ENCODE measurements at places on chromosomes 6 and 20.

DNA sequence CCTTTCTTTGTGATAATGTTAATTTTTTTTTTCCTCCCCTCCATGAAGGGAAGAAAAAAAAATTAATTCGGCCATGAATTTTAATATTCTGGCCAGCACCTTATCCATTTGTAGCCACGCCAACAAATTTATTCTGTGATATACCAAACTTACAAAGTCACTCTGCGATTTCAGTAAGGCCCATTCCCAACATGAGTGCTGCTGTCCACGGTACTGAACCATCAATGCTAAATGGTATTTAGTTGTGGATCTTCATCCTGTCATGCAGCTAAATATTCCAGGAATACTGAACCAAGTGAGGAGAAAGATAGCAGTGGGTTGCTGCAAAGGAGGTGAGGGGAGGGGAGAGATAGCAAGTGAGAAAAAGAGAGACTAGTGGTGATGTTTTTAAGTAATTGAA lies 19.5 kb upstream of the RSPH4A start:
- no peak for DNase-seq
- H3K4me1 ChIP-seq, result no peaks in the 10 kb centered on the region
- no peak overlapping the region for H3K27ac ChIP-seq
- H3K36me3 ChIP-seq, result peaks cover 38% of the 10 kb centered on the region
- H3K27me3 ChIP-seq, result no peaks in the 10 kb centered on the region
- H3K4me3 ChIP-seq, result no peak overlapping the region

DNA sequence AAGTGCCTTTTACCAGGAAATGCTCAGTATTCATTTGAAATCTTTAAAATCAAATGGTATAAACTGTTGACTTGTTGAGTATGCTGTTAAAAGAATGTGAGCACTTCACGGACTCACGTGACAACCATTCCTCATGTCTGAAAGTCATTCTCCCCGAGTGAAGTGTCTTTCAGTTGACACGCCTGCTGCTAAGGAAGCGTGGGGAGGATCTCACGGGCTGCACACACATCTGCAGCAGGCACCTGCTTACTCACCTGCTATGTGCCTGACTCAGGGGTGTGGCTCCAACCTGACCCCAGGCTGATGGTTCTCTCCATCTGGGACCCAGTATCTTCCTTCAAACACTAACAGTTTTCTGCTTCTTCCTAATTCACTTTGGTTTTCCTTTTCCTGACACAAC lies 32.7 kb downstream of the WDR27 start:
- H3K36me3 ChIP-seq, result peaks cover 2% of the 10 kb centered on the region
- no peak overlapping the region for H3K27ac ChIP-seq
- no peak overlapping the region for H3K4me3 ChIP-seq
- H3K4me1 ChIP-seq, result peaks cover 7% of the 10 kb centered on the region

DNA sequence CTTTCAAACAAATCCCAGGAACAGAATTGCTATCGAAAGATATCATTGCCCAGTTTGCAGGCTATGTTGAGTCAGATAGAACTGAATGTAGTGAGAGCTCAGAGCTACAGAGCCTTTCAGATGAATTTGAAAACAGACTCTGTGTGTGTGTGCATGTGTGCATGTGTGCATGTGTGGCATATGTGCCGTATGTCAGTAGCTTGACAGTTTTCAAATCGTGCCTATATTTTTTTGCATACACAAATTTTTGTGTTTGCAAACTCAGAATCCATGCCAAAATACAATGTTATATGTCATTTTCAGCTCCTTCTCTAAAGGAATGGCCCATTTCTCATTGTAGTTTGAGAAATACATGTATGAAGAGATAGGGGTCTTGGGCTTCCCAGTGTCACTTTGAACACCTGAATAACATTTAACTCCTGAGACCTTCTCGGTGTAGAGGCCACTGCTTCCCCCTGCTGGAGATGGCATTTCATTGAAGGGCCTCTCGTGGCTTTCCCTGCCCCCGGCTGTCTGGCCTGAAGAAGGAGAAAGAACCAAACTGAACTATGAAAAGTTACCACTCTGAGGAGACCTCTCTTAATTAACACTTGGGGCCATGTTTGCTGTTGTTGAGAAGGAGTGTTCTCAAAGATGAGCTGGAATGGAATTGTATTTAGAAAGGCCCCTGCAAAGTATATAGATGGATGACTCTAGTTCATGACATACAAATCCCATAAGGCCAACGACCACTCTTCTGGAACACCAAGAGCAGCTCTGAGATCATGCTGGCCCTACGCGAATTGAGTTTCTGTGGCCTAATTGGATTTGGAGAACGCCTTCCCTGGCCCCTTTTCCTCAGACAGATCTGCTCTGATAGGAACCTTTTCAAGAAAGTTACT lies 58.7 kb downstream of the VAPB start:
- DNase-seq, result peak; percentile 27
- peaks cover 54% of the 10 kb centered on the region for H3K36me3 ChIP-seq
- no peak overlapping the region for H3K27ac ChIP-seq
- H3K4me1 ChIP-seq, result peaks cover 21% of the 10 kb centered on the region

DNA sequence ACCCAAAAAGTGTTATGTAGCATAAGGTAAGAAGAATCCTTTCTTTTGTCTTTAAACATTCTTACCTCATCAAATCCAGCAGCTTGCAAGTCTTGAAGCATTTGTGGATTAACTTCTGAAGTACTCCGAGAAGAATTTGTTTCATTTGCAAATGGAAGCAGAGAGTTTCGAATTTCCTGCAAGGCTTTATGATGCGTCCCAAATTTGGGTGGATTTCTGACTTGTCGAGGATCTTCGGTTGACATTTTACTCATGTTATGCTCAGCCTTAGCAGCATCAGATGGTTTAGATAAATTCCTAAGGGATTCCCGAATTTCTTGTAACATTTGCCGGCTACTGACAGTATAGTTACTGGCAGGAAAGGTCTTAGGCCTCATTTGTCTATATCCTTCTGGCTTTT lies 16.2 kb downstream of the LATS1 start:
- H3K27me3 ChIP-seq, result no peaks in the 10 kb centered on the region
- peaks cover 28% of the 10 kb centered on the region for H3K4me1 ChIP-seq
- no peak overlapping the region for H3K27ac ChIP-seq
- H3K4me3 ChIP-seq, result no peak overlapping the region
- H3K36me3 ChIP-seq, result peaks cover 27% of the 10 kb centered on the region
- no peak for DNase-seq

GRCh38 chr6:31402324-31403282 lies 792 bp upstream of the MICA start:
- H3K27ac ChIP-seq, result peak overlapping the region; percentile 14
- peaks cover 51% of the 10 kb centered on the region for H3K4me1 ChIP-seq
- DNase-seq, result peak; percentile 26
- H3K4me3 ChIP-seq, result peak overlapping the region; percentile 75
- peaks cover 15% of the 10 kb centered on the region for H3K36me3 ChIP-seq

DNA sequence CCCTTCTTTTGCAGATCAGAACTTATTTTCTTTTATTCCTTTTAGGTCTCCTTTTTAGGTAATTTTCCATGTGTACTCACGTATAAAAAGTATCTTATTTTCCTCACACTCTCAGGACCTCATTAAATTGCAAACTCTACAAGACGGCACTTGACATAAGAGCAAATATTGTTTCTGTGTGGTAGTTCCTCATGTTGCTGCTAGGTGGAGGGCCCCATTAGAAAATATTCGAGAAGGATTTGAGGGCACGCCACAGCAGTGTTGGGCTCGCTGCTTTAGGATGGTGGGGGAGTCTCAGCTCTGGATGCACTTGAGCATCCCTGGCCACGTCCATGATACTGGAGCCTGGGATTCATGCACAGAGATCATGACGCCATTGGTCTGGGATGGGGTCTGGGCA lies 64.9 kb upstream of the ZFP64 start:
- H3K27ac ChIP-seq, result no peak overlapping the region
- peaks cover 2% of the 10 kb centered on the region for H3K27me3 ChIP-seq
- H3K36me3 ChIP-seq, result no peaks in the 10 kb centered on the region
- DNase-seq, result no peak
- H3K4me3 ChIP-seq, result no peak overlapping the region
- no peaks in the 10 kb centered on the region for H3K4me1 ChIP-seq

- no peak overlapping the region for H3K4me3 ChIP-seq
- no peaks in the 10 kb centered on the region for H3K36me3 ChIP-seq
- H3K27ac ChIP-seq, result no peak overlapping the region
- no peaks in the 10 kb centered on the region for H3K4me1 ChIP-seq
- DNase-seq, result no peak
- no peaks in the 10 kb centered on the region for H3K27me3 ChIP-seq
These were observed 188.0 kb upstream of the SLC24A3 start for GRCh38 chr20:19024296-19025035.

DNA sequence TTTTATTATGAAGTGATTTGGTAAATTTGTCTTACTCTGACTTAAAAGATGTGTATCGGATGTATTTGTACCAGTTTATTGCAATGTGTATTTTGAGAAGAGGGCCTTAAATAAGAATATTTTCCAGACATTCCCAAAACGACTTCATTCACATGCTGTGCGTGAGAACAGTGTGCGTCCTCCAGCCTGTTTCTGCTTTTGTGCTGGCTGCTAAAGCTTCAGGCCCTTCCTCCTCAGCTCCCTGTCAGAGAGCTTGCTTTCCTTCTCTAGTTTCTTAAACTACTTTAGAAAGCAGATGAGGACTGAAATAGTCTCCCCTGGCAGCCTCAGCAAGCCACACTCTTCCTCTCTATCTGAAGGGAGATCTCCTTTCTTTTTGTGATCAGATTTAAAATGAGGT lies 157.8 kb downstream of the SAMD5 start:
- no peak for DNase-seq
- no peaks in the 10 kb centered on the region for H3K4me1 ChIP-seq
- no peak overlapping the region for H3K27ac ChIP-seq
- H3K36me3 ChIP-seq, result no peaks in the 10 kb centered on the region

- H3K27me3 ChIP-seq, result no peaks in the 10 kb centered on the region
- H3K27ac ChIP-seq, result no peak overlapping the region
- no peak overlapping the region for H3K4me3 ChIP-seq
- H3K36me3 ChIP-seq, result no peaks in the 10 kb centered on the region
- no peak for DNase-seq
These were observed 65.6 kb downstream of the THBS2 start for GRCh38 chr6:169188051-169188470.

DNA sequence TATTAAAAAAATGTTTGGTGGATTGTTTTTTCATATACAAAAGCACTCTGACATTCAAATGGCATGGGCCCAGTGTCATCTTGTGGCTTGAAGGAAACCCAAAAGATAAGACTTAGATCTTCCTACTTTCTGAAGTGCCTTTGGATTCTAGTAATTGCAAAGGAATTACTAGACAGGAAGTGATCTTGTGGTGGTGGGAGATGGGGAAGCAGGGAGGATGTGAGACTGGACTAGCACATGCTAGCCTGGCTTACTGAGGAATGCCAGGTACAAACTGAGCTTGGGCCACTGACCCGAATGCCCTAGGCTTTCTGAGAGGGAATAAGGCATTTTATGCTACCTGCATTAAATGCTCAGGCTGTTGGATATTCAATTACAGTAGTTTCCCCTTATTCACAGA lies 59.0 kb downstream of the AFG1L start:
- no peak for DNase-seq
- H3K4me3 ChIP-seq, result no peak overlapping the region
- peaks cover 2% of the 10 kb centered on the region for H3K36me3 ChIP-seq
- H3K27ac ChIP-seq, result no peak overlapping the region

GRCh38 chr6:22036275-22036674 lies 260.6 kb downstream of the PRL start:
- peaks cover 7% of the 10 kb centered on the region for H3K4me1 ChIP-seq
- no peak for DNase-seq
- no peak overlapping the region for H3K4me3 ChIP-seq
- peaks cover 4% of the 10 kb centered on the region for H3K36me3 ChIP-seq
- peaks cover 6% of the 10 kb centered on the region for H3K27me3 ChIP-seq
- H3K27ac ChIP-seq, result no peak overlapping the region

GRCh38 chr6:103872233-103872632 lies 987.5 kb downstream of the HACE1 start:
- H3K27ac ChIP-seq, result no peak overlapping the region
- H3K27me3 ChIP-seq, result no peaks in the 10 kb centered on the region
- H3K4me1 ChIP-seq, result no peaks in the 10 kb centered on the region
- DNase-seq, result no peak

DNA sequence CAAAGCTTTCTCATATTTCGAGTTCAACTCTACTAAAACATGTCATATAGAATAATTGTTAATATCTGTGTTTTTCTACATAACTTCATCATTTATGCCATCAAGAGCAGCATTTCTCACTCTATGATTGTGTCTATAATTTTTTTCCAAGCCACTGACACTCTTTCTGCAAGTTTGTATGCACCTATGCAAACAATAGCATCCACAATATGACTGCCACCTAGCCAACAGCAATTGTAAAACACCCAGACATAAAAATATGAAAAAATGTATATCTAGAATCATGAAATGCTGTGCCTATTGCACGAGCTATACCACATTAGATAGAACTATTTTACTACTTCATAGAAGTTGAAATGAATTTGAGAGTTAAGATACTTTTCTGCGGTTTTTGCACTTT lies 286.5 kb upstream of the MARCKS start:
- H3K4me3 ChIP-seq, result no peak overlapping the region
- no peak for DNase-seq
- H3K36me3 ChIP-seq, result no peaks in the 10 kb centered on the region

DNA sequence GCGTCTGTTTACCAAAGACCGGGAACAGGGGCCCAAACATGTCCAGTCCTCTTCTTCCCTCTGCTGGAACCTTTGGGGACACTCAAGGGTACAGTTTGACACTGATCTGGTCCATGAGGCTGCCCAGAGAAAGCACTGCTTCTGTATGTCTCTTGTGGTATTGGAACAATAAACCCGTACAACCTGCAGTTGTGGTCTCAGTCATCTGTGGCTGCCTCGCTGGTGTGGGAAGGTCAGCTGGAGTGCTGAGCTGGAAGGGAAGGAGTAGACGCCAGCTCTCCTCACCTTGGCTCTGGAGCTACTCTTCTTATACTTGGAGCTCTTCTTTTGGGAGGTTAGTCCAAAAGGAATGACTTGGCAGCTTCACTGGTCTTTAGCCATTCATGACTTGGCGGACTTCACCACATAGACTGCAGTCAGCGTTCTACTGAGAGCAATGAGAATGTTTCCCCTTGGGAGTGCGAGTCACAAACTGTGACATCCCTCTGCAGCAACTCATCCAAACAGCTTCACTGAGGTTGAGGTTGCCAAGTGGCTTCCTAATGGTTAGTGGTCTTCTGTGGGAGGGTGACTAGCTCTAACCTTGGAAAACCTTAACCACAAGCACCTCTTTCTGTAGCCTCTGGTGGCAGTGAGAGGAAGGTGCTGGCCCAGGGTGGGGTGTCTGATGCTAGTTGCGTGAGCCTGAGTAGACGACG lies 81.2 kb downstream of the ASXL1 start:
- H3K4me3 ChIP-seq, result no peak overlapping the region
- H3K36me3 ChIP-seq, result peaks cover 67% of the 10 kb centered on the region
- no peak for DNase-seq
- H3K27ac ChIP-seq, result peak overlapping the region; percentile 16
- peaks cover 9% of the 10 kb centered on the region for H3K4me1 ChIP-seq

DNA sequence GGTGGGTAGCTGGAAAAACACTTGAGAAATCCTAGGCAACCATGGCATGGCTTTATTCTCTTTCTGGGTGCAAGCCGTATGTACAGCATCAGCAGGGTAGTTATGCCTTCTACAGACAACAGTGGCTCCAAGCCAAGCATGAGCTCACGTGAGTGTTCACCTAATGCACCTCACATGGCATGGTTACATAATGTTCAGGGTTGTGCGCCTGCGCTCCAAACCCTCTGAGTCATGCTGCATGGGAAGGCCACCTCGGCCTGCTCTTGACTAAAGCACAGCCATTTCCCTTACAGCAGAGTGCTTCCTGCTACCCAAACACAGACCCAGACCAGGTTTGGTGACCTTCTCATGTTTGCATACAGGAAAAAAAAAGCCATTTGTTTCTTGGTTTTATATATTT lies 96.2 kb downstream of the VIP start:
- H3K4me1 ChIP-seq, result no peaks in the 10 kb centered on the region
- no peak overlapping the region for H3K27ac ChIP-seq
- no peak overlapping the region for H3K4me3 ChIP-seq
- DNase-seq, result no peak
- H3K27me3 ChIP-seq, result no peaks in the 10 kb centered on the region
- H3K36me3 ChIP-seq, result no peaks in the 10 kb centered on the region
